Cardiac muscle cell (in vitro differentiated cells and primary cell): ENCODE measurements at places on chromosomes 3 and 15.
A peak's percentile ranks its signal among the peaks of the same experiment; 100 is the strongest.

DNA sequence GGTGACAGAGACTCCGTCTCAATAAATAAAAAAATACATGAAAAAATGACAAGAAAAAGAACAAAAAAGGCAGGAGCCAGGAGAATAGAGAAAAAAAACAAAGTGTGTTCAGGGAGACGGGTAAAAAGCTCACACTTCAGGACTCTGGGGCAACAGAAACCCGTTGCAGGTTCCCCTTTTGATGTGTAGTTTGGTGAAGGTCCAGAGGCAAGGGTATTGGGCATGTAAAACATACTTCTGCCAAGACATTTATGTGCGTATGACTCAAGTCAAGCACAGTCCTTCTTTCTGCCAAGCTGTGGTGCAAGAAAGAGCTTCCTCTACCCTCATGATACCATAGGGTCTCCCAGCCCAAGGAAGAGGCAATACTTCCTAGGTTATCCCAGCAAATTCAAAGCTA lies 33.4 kb upstream of the STRIT1 start:
- no peak for DNase-seq

DNA sequence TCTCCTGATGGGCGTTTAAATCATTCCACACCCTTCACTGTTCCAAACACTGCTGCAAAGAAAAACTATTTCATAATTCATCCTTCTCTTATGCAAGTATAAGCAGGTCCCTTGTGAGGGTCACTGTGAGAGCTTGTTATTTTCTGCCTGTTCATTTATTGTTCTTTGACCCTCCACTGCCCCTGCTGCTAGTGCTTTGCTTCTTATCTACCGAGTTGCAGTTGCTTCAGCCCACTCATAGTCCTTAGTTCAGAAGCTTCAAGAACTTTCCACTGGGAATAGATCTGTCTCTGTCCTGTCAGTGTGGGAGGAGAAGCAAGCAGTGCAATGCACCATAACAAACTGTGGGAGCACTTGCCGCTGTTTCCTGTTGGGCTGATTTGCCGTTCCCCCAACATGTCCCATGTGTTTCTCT lies 39.8 kb downstream of the RIOX2 start:
- peak; percentile 24 for DNase-seq

DNA sequence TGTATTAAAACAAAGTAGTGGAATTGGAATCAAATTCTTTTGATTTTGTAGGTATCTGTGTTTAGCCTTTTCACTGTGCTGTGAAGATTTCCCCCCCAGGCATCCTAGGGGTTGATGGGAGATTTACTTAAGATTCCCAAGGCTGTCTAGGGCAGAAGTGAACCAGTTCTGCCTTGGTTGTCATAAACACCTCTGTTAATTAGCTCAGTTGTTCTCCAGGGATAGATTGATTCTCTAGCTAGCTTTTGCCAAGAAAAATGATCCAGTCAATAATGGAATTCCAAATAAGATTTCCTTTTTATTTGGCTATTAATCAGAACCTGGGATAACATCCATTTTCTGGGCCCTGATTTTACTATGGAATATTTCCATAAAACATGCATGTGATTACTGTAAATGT lies 12.7 kb downstream of the DAG1 start:
- DNase-seq, result no peak

GRCh38 chr15:41557673-41558399 lies 1.2 kb upstream of the TYRO3 start:
- DNase-seq, result peak; percentile 85

DNA sequence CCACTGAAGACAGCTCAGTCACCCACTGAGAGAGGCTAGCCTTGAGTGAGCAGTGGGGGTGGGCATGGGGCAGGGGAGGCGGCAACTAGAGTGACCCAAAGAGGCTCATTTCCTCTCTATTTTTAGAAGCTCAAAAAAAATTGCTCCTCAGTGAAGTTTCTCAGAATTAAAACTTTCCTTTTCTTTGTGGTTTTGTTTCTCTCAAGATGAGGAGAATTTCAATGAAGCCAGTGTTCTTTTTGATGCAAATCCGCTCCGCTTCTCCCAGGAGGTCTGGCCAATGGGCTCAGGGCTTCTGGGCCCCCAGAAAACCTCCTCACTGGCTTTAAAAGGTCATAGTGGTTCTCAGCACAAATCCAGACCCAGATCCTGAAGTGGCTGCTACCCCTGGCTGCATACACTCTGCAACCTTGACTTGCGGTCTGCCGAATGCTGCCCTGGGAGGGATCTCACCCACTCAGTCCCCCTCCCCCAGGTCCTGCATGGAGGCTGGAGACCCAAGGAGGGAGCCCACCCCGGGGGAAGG lies at the start of gene ACSBG1:
Gene ACSBG1 (minus strand): TSS at position 51 of the 526 bp plus-strand sequence. CDS start 64 bp downstream, outside the sequence.
- no peak for DNase-seq

GRCh38 chr3:148981273-148981672 lies 10.1 kb upstream of the GYG1 start:
- no peak for DNase-seq
